Right cardiac atrium (tissue), 5 donors: ENCODE measurements at places on chromosomes 2 and 18. TPM values are rescaled to one million over a fixed set of nuclear protein-coding genes. Genes with fewer than 3 reads are reported as not detected.

CROCC2 gene
- total RNA-seq: not detected

NEURL3 gene
- not detected for total RNA-seq

FAM98A gene
- total RNA-seq: 77.7 TPM

DSG1 gene
- 3.2 TPM for total RNA-seq

RUFY4 gene
- total RNA-seq: not detected

DNA sequence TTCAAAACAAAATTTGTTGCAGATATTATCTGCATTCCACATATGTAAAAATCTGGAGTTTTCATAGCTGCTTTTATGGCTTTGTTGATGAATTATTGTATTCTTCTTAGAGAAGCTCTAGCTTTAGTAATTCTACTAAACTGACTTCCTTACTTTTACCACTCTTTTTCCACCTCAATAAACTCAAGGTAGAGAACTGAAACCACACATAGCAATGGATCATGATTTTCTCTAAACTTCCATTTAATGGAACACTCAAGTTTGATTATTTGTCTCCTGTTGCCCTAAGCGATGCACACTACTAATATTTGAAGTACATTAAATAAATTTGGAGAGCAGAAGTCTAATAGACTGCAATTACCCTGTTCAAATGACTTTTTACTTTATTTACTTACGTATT, 192.0 kb downstream of the NBAS start:
- DNase-seq: no peak

GRCh38 chr2:64853306-64853705, 135.9 kb upstream of the SLC1A4 start:
- DNase-seq: no peak

GRCh38 chr2:151664520-151664919, 69.8 kb downstream of the NEB start:
- no peak for DNase-seq

DNA sequence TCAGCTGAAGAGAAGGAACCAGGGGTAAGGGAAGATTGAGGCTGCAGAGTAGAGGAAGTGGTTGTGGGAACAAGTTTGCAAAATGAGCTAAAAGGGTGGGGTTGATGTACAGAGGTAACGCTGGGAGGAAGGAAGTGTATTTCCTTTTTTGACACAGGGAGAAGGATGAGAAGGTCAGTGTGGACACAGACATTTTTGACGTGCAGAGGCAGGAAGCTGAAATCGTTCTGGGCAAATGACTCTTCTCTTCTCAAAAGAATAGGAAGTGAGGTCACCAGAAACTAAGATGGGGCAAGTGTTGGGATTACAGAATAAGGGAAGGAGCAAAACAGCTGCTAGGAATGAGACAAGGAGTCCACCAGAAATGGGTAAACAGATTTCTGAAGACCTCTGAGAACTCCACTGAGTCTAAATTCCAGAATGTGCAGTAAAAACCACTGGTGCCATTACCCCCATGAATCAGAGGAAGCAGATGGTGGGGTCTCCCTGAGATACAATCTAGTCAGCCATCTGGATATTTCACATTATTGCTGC, 20.0 kb upstream of the RNF149 start:
- no peak for DNase-seq

DNA sequence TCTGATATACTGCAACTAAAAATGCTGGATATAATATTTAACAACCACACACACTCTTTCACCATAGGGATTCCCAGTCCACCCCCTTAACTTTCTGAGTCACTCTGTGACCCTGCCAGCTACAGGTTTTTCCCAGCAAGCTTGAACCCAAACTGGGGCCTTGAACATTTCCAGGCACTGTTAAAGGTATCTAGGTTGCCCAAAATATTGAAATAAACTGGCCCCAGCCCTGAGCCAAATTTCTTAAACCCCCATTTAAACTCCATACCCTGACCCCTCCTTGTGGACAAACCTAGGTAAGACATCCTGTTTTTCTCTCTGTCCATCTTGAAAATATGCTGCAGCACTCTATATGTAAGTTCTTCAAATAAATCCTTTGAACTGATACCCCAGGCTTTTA, 19.7 kb upstream of the DCTN1 start:
- no peak for DNase-seq

- no peak for DNase-seq
These were observed 947.3 kb upstream of the TMEFF2 start for GRCh38 chr2:193141998-193142397.
